ENCODE measurements at places on chromosomes 13 and 19. TPM values are rescaled to one million over a fixed set of nuclear protein-coding genes. Genes with fewer than 3 reads are reported as not detected.

GRCh38 chr13:28503182-28503967 lies 8.4 kb upstream of the FLT1 start:
- H3K27ac ChIP-seq = no peak overlapping the region
- no peaks in the 10 kb centered on the region for H3K4me1 ChIP-seq
- no peaks in the 10 kb centered on the region for H3K36me3 ChIP-seq

- no peaks in the 10 kb centered on the region for H3K36me3 ChIP-seq
- no peaks in the 10 kb centered on the region for H3K4me1 ChIP-seq
- peaks cover 34% of the 10 kb centered on the region for H3K27me3 ChIP-seq
- no peak for DNase-seq
- no peak overlapping the region for H3K4me3 ChIP-seq
These were observed 29.0 kb upstream of the MIER2 start for GRCh38 chr19:373391-374182.

The RFPL4AL1 gene
- not detected for total RNA-seq

- H3K4me1 ChIP-seq = no peaks in the 10 kb centered on the region
- no peaks in the 10 kb centered on the region for H3K27me3 ChIP-seq
- no peak overlapping the region for H3K27ac ChIP-seq
These were observed 139.4 kb downstream of the HS6ST3 start for GRCh38 chr13:96229356-96229755.

DNA sequence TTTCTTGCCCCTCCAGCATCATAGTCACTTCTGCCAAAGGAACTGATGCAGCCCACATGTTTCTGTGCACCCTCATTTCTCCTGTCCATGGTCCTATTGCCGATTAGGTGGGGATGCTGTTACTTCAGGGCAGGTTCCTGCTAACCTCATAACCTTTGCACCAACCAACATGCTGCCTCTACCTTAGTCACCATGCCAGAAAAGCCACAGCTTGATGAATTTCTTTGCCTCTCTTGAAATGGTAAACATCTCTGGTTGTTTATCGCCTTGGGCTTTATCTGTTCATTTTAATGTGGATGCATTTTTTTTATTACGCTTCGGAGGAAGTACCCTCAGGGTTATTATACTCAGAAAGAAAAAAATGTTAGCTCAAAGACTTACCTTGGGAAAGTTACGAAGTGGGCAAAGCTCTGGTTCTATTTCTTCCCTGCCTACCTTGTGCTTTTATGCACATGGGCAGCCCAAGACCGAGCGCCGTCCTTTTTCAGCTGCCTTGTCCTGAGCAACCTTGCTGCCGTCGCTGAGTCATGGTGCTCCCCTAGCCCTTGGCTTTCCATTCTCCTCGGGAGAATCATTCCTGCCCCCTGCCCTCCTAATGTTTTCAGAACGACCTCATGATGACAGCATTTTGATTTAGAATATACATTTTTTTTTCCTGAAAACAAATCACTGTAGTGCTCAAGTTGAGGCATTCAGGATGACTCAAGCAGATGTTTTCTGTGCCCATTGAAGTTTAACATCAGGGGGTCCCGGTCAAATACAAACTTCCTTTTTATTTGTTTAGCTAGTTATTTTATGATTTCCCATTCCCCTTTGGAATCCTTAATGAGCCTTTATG lies 280.0 kb downstream of the SHISA2 start:
- DNase-seq = no peak
- peaks cover 26% of the 10 kb centered on the region for H3K4me1 ChIP-seq
- peaks cover 25% of the 10 kb centered on the region for H3K27me3 ChIP-seq
- H3K36me3 ChIP-seq = no peaks in the 10 kb centered on the region
- H3K4me3 ChIP-seq = no peak overlapping the region
- H3K27ac ChIP-seq = peak overlapping the region; percentile 60
